Activated CD8-positive, alpha-beta memory T cell treated with anti-CD3 and anti-CD28 coated beads for 4 hours (primary cell): ENCODE measurements at places on chromosomes 2 and 18.

DNA sequence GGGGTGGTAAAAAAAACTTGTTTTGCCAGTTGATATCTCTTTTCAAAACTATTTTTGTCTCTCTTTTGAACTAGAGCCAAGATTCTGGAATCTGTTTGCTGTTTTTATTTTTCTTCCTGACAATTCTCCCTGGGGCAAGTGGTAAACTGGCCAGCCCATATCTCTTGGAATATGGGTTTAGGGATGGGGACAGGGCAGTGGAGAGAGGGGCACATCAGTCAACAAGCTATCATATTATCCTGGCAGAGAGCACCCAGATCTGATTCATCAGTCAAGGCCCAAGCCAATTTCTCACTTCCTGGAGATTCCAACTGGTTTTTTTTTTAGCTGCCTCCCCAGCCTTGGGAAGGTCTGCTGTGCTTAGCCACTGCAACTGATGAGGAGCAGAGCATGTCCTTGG lies 52.3 kb downstream of the ARHGAP28 start:
- no peak for DNase-seq

DNA sequence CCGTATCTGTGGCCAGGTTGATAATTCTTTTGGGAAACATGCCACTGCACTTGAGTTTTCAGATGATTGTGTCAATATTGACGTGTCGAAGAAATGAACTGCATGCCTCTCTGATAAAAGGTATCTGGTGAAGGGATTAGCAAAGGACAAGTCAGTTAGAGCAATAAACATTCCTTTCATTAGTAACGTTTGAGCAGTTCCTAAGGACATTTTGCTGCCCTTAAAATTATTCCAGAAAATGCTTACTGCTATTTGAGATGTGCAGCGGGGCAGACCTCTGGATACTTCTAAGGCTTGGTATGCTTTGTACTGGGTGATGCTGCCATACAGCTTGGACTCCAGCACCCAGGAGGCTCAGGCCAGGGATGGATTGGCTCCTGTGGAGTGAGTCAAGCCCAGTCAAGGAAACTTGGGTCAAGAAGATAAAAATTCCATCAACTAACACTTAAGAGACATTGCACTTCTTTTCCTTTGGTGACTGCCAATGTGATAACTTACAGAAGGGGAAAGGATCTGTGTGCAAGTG lies 166.7 kb downstream of the FHOD3 start:
- DNase-seq, result no peak

- DNase-seq, result no peak
Observed at GRCh38 chr2:191302459-191303139, 57.4 kb downstream of the MYO1B start.

- DNase-seq, result no peak
Observed at GRCh38 chr2:88919087-88919738, 227.7 kb downstream of the RPIA start.

- no peak for DNase-seq
Observed at GRCh38 chr2:204005940-204006721, 69.6 kb downstream of the ICOS start.
